T-helper 17 cell (primary cell): ENCODE measurements at places on chromosomes 16 and 17.

- no peak for DNase-seq
Measured at GRCh38 chr17:64152428-64153125, 22.6 kb upstream of the ERN1 start.

DNA sequence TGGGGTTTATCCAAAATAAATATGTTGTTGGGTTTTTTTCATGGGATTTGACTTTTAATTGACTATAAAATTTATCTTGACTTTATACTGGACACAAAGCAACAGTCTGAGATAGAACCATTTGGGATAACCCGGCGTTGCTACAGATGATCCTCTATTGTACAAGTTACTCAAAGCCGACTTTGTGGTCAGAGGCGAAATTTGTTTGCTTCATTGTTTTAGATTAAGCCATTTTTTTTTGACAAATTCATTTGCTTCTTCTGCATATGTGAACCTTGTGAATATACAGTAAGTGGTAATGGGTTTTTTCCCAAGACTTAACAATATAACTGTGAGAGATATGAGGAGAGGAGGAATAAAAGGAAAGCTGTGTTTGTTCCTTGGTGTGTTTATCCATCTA, 11.8 kb downstream of the MYO1D start:
- no peak for DNase-seq

- DNase-seq = no peak
Measured at GRCh38 chr17:14135906-14136590, 66.7 kb downstream of the COX10 start.

- DNase-seq = peak; percentile 59
Measured at GRCh38 chr17:47066841-47067682, 88.0 kb upstream of the RPRML start.

GRCh38 chr16:66942981-66943380, 7.7 kb downstream of the CES2 start:
- DNase-seq = no peak

GRCh38 chr17:35315283-35315682, 58.1 kb downstream of the SLFN11 start:
- no peak for DNase-seq

GRCh38 chr17:79955691-79956440, 79.8 kb downstream of the TBC1D16 start:
- DNase-seq = no peak

DNA sequence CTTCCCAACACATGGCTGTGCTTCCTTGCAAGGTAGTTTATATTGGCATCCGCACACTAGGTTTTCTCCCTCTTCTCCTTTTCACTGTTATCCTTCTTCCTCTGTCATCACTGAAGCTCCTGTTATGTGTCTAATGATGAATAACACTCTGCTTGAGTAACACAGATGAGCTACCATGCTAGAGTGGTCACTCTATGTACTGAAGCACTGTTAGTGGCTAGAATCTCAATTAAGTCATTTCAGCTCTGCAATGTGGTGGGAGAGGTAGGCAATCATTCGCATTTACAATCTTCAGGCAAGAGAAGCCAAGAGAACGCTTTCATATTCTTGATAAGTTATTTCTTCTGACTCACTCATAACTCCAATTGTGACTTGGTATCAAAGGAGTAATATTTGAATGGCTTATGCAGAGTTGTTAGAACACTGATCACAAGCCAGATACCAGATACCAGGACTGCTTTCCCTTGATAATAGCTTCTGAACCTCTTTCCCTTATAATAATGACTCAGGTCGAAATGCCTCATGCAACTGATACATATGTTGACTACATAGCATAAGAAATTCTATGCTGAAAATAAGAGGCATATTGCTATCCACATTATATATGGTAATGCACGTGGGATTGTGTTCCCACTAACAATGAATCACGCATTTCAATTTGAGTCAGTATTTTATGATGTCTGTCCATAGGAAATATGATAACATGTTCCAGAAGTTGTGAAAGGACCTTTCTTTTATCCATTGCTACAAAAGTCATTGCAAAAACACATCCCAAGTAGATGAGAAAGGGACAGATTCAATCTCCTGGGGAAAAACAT, 158.0 kb upstream of the HS3ST3A1 start:
- no peak for DNase-seq

- DNase-seq = no peak
Measured at GRCh38 chr16:81526935-81527334, 82.3 kb downstream of the CMIP start.

DNA sequence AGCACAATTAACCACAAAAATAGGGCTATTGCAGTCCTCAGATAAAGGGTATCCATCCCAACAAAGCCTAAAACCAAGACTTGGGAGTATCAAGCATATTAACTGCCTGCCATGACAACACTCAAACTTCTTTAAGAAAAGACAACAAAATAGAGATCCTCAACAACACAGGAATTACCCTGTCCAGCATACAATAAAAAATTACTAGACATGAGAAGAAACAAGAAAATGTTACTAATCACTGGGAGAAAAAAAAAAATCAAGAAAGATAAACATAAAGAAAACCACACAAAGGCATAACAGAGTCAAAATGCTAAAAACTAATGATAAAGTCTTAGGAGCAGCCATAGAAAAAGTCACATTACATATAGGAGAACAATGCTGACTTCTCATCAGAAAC, 73.9 kb downstream of the SLC39A11 start:
- no peak for DNase-seq
